ENCODE measurements at places on chromosomes 7 and 10.
A peak's percentile ranks its signal among the peaks of the same experiment; 100 is the strongest.

DNA sequence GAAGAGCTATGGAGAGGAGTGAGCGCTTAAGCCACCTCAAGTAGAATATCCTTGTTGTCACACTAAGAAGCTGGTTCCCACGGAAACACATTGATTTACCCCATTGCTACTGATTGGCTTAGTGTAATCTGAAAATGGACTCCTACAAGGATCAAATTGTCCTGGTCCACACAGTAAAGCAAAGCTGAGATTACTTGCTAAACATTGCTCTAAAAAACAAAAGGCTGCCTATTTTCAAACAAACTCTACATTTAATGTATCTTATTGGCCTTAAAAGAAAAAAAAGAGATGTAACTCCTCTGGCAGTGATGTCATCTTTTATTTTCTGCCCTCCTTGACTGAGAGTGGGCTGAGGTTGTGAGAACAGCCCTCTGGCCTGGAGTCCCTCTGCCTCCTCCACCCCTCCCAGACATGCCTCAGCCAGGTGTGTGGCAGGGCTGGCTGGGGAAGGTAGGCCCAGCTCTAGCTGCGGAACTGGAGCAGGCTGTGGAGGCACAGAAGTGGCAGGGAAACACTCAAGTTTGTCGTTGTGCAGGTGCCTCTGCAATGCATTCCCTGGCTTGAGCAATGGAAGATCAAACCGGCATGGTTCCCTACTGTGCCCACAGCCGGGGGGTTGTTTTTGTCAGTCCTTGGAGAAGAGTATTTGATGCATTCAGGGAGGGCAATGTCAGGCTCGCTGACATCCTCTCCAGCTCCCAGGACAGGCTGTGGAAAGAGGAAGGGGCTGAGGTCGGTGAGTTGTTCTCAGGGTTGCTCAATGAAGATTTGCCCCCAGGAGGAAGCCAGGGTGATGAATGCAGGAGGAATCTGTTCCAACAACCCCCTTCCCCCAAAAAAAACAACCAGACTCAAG is 9.1 kb downstream of the KLF6 start:
- peak; percentile 66 for DNase-seq

- DNase-seq: no peak
Observed at GRCh38 chr10:69936091-69936490, 116.6 kb upstream of the MACROH2A2 start.

DNA sequence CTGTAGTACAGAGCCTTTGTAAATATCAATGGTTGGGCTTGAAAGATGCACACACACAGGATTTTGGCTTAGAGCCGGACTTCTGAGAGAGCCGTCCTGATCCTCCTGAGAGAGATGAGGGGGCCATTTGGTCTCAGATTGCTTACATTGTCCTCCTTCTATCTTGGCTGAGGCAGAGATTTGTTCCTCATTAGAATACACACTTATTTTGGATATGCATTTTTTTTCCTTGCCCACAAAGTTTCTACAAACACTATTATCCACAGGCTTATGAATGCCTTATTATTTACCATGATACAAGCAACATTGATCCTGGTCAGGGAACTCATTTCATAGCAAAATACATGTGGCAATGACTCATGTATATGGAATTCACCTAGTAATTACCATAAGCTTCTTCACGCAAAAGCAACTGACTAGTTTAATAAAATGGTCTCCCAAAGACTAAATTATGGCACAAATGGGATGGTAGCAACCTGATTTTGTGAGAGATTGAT is 175.3 kb downstream of the MDFIC start:
- DNase-seq: peak; percentile 86

- peak; percentile 79 for DNase-seq
Observed at GRCh38 chr7:41869596-41869995, 166.7 kb upstream of the INHBA start.

DNA sequence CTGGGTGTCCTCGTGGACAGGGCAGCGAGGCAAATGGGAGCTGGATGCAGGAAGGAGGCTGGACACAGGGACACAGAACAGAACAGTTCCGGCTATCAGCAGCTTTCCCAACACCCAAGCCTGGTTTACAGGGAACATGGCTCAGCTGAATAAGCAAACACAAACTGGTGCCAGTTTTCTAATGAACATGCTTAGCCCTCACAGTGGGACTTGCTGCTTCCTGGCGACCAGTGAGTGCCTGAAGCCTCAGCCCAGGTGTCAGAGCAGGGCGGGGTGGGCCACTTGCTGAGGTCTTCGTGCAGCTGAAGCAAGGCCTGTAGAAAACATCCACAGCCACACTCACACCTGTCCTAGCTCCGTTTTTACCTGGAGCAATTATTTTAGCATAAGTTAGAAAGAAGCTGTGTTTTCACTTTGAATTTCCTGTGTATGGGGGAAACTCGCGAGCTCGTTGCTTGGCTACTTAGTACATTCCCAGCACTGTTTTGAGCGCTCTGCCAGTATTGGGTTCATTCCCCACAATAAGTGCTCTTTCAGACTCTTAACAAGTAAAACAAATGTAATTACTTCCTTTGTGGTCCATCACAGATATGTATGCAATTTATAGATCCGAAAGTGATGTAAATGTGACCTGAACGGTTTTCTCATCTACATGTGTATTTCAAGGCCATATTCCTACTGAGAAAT is 261.2 kb upstream of the SHH start:
- DNase-seq: no peak

- DNase-seq: peak; percentile 100
Observed at GRCh38 chr10:110918643-110919348, at the start of gene BBIP1. Gene BBIP1, minus strand, starts transcription at chr10:110919180. Its CDS starts 1,023 bp downstream, at chr10:110918157.

GRCh38 chr7:125061776-125062397 is 132.3 kb upstream of the POT1 start:
- peak; percentile 6 for DNase-seq

GRCh38 chr10:69228151-69228550 is 8.0 kb downstream of the HKDC1 start:
- peak; percentile 25 for DNase-seq

DNA sequence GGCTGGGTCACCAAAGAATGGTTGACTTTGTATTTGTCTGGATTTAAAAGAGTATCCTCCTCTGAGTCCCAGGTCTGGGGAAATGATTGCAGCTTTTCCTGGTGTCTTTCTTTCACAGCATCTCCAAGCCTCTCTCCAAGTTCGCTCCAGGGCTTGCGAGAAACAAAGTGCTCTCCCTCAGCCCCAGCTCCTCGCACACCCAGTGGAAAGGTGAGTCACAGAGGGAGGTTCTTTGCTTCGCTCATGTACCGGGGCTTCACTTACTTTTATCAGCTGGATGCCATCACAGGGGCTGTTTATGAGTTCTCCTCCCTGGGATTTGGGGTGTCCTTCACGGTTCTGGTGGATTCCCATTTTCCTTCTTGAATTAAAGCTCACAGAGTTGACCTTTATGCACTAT is 252.2 kb upstream of the PLPP4 start:
- no peak for DNase-seq

DNA sequence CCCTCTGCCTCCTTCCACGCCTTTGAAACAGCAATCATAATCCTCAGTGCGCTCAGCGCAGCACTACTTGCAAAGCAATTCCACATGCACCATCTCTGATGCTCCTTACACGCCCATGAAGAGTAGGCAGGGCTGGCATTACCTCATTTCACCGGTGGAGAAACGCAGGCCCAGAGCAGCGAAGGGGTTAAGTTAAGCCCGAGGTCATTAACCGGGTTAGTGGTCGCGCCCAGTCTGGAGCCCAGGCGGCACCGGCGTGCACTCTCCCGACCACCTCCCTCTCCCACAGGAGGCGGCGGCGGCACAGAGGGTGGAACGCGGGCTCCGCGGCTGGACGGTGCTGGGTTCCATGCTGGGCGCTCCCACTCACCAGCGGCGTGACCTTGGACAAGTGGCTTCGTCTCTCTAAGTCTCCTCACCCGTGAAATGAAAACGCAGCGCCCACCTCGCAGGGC is 515 bp downstream of the FASTK start:
- DNase-seq: peak; percentile 46

GRCh38 chr7:41029072-41029499 is 673.8 kb downstream of the INHBA start:
- peak; percentile 88 for DNase-seq

DNA sequence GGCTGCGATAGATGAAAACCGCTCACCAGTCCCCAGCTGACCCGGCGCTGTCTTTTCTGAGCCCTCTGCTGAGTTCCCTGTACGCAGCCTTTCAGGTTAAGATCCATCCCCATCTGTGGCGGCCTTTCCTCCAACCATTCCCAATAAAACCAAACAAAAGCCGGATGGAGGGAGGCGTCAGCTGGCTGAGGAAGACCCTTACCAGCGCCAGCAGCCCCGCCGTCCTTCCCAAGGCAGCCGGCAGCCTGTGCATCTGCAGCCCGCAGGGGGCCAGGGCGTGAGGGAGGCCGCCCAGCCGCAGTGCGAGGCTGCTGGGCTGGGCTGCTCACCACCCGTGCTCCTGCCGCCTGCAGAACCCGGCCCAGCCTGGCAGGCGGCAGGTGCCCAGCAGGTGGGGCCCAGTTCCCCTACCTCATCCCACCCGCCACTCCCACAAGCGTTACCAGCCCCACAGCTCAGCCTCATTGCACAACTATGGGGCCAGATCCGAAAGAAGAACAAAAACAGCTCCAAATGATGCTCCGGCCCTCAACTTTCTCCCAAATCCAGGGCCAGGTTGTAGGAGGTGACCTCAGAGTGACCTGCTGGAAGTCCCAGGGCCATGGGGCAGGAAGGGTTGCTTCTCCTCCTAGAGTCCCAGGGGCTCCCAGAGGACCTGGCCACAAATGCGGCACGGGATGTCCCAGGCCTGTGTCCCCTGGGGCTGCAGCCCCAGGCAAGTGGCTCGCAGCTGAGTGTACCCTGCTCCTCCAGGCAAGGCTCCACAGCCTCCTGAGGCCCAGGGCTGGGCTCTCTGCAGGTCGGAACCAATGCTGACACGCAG is 23.8 kb downstream of the PAPOLB start:
- DNase-seq: no peak

- DNase-seq: no peak
Observed at GRCh38 chr10:29415876-29416275, 127.0 kb downstream of the LYZL1 start.

DNA sequence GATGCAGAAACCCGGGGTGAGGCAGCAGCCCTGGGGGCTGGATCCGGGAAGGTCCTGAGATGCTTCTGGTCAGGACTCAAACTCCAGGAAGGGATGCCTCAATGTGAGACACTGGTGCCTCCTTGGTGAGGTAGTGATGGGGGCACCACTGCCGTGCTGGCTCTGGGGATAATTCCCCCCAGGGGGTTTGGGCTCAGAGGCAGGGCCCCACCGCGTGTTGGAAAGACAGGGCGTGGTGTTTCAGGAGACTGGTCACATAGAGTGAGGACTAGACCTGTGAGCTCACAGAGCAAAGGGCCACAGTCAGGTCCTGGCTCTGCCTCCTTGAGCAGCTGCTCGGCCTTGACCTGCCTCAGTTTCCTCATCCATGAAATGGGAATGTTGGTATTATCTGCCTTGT is 361.9 kb downstream of the GLRX3 start:
- no peak for DNase-seq

- DNase-seq: no peak
Observed at GRCh38 chr7:7257899-7258692, 75.8 kb downstream of the C1GALT1 start.

DNA sequence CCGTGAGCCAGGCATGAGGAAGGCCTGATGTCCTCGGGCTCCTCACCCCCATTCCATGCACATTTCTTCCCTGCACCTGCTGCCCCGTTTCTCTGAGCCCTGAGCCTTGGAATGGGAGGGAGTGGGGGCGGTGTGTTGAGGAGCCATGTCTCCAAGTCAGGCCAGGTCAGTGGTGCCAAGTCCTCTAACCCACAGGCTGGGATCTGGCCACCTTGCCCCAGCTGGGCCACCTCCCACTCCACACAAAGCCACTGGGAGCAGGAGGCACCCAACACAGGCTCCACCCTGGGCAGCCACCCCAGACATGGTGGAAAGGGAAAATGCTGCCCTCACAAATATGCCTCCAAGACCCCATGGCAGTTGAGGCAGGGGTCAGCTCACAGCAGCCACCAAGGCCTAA is 27.7 kb downstream of the ZCCHC24 start:
- DNase-seq: no peak

GRCh38 chr10:110445871-110446270 is 51.8 kb upstream of the DUSP5 start:
- no peak for DNase-seq

GRCh38 chr10:129919358-129919757 is 44.7 kb downstream of the EBF3 start:
- DNase-seq: no peak

- no peak for DNase-seq
Observed at GRCh38 chr10:14162061-14162460, 168.7 kb downstream of the FRMD4A start.

DNA sequence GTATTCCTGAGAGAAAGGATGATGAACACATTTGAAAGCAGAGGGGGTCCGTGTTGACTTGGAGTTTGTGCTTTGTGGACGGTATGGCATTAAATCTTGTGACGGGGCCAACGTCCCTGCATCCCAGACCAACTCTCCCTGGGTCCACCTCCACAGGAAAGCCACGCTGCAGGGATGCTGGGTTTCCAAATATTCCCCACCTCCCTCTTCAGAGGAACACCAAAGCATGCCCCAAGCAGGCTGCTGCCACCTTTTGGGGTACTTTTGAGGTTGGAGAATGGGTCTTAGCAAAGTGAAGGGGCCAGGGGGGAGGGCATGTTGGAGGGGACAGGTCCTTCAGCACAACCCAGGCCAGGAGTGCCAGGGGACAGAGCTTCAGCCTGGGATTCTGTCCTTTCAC is 504.4 kb downstream of the TCERG1L start:
- DNase-seq: no peak

DNA sequence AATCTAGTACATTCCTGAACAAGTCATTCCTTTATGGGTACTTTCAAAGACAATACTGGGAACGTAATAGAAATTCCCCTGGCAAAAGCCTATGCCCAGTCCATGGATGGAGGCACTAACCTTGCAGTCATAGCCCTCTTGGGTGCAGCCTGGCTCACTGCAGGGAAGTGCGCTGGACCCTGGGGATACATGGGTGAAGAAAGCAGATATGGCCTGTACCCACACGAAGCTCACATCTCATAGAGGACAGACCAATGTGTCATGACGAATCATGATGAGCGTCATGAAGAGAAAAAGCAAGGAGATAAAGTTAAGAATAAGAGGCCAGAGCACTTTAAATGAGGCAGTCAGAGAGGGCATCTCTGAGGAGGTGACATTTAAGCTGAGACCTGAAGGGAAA is 11.8 kb downstream of the PRLHR start:
- no peak for DNase-seq

GRCh38 chr10:88270061-88270808 is 312.9 kb downstream of the RNLS start:
- no peak for DNase-seq

GRCh38 chr7:131222171-131222570 is 105.5 kb upstream of the MKLN1 start:
- no peak for DNase-seq

GRCh38 chr7:50481867-50482266 is 31.7 kb upstream of the FIGNL1 start:
- no peak for DNase-seq

Data from fibroblast of villous mesenchyme (primary cell).